ENCODE measurements at places on chromosomes 7 and 10.
A peak's percentile ranks its signal among the peaks of the same experiment; 100 is the strongest.

GRCh38 chr10:110273474-110273873 lies 31.2 kb downstream of the SMNDC1 start:
- no peak for DNase-seq

DNA sequence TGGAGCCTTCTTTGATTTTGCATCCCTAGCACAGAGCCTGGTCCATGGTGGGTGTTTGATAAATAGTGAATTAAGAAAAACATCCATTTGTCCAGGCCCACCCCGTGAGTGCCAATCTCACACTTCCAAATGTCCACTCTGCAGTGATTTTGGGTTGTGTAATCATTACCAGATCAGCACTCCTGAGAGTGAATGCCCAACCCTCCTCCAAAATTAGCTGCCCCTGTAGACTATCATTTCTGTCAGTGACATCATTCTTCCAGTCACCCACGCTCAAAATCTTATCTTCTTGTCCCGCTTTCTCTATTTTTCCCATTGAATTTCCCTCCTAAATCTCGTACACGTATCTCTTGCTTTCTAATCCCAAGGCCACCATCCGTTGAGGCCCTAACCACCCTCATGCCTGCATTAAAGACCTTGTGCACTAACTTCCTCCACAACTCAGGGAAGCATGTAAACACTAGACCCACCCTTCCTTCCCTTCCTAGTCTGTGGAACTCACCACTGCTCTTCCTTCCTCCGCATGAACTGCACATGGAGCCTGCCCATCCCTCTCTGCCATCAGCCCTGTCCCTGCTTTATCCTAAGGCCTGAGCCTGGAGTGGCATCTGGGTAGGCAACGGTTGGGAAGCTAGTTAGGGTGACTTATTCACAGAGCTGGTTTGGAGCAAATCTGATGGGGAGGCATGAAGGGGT lies 32.8 kb downstream of the PIK3AP1 start:
- DNase-seq, result no peak

- no peak for DNase-seq
Measured at GRCh38 chr10:45319702-45320101, 4.3 kb upstream of the OR13A1 start.

DNA sequence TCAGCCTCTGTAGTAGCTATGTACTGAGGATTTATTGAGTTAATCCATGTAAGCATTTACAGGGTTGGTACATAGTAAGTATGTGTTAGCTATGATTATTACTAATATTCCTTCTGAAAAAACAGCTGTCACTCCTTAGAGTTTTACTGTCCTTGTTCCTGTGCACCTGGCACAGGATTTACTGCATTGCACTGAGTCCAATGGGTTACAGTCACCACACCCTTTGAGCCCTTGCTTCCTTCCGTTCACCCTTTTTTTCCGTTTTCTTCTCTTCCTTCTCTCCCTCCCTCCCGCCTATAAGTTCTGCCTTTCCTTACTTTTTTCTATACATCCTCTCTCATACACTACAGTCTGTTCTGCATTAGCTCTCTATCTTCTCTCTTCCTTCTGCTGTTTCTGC lies 12.5 kb upstream of the CDK6 start:
- DNase-seq, result no peak

DNA sequence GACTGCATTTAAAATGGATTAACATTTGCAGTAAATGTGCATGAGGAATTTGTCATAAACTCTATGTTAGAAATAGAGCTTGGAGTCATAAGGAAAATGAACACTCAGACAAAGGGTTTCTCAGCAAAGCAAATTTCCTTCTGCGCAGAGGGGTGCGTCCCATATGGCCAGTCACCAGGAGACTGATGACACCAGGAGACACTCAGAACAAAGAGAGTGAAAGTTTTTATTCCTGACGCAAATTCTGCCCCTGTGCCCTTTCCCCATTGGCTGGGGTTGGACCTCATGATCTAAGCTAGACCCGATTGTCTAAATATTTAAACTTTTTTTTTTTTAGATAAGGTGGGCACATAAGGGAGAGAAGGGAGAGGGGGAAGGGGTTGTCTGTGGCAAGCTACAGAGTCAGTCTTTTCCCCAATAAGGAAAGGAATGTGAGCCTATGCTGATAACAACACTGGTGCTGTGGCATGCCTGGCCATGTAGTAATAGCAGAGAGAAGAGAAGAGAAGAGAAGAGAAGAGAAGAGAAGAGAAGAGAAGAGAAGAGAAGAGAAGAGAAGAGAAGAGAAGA lies 202.0 kb downstream of the POM121L12 start:
- DNase-seq, result no peak

- DNase-seq, result no peak
Measured at GRCh38 chr7:133859871-133860450, 267.2 kb upstream of the LRGUK start.

DNA sequence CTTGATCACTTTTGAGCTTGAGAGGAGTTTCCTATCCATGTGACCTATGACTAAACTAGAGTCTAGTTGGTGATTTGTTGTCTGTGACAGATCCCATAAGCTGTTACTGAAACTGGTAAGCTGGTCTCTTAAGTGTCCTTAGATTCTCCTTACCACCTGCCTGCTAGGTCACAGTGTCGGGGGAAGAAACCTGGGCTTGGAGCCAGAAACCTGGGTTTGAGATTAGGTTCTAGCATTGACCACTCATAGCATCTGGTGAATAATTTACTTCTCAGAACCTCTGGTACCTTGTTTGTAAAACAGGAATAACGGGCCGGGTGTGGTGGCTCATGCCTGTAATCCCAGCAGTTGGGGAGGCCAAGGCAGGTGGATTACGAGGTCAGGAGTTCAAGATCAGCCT lies 21.8 kb upstream of the ITPRID1 start:
- no peak for DNase-seq

- DNase-seq, result no peak
Measured at GRCh38 chr10:33252324-33252723, 82.1 kb downstream of the NRP1 start.

DNA sequence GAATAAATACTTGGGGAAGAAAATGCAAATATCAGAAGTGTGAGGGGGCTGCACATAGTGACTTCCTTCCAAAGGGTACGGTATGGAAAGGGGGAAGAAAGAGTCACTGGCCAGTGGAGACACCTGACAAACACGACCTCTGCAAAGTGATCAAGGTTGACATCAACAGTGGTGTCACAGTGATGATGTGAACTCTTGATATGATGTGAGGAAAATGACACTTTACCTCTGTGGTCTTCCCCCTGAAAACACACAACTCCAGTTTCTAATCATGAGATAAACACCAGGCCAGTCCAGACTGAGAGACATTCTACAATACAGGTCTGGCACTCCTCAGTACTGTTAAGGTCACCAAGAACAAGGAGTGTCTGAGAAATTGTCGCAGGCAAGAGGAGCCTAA lies 169.7 kb downstream of the BUB3 start:
- DNase-seq, result no peak

GRCh38 chr7:75880242-75880641 lies 1.4 kb downstream of the RHBDD2 start:
- DNase-seq, result no peak

- DNase-seq, result no peak
Measured at GRCh38 chr10:66642217-66642616, 283.6 kb upstream of the LRRTM3 start.

GRCh38 chr7:36291387-36292316 lies 98.0 kb upstream of the ANLN start:
- peak; percentile 85 for DNase-seq

- no peak for DNase-seq
Measured at GRCh38 chr7:105650382-105650970, 69.2 kb upstream of the EFCAB10 start.

DNA sequence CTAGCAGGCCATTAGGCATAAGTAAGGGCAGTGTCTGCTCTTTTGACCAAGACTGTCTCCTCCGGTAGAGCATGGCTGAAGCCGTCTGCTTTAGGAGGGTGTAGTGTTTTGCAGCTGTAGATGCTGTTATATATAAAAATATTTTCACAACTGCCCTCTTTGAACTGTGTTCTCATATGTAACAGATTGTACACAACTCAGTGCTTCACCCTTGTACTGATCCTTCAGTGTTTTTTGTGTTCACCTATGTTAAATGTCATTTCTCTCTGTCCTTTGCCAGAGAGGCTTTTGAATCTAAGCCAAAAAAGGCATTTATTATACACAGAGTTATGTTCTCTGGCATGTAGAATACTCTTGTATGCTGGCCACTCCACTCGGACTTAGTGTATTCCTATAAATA lies 135.5 kb downstream of the BICC1 start:
- no peak for DNase-seq

DNA sequence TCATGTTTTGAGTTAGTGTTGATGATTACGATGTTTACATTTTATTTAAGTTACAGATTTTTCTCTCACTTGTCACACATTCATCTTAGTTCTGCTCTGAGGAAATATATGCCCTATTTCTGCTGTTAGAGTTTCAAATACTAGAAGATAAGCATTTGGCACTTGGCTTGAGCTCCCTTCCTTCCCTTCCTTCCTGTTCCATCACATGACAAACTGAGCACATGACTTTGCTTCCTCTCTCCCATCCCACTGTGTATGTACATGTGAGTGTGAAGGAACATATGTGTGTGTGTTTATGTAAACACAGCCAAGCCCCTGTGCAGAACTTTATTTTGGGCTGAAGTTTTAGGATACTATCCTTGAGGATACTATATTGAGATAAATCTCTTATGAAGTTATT lies 795.9 kb upstream of the IGFBP3 start:
- no peak for DNase-seq

DNA sequence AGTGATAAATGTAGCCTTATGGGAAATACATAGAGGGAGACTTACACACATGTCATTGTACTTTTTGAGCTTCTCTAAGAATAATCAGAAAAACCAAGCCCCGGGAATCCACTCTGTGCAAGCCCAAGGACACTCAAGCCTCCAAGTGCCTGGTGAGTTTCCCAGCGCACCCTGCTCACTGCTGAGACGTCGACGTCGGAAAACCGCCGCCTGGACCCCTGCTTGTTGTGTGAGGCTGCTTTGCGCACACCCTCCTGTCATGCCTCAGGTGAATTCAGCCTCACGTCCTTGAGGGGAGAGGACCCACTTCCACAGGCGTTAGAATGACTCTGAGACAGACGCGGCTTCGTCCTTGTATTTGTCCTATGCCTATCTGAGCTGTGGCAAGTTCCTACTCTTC lies 368.4 kb upstream of the AKR1E2 start:
- no peak for DNase-seq

DNA sequence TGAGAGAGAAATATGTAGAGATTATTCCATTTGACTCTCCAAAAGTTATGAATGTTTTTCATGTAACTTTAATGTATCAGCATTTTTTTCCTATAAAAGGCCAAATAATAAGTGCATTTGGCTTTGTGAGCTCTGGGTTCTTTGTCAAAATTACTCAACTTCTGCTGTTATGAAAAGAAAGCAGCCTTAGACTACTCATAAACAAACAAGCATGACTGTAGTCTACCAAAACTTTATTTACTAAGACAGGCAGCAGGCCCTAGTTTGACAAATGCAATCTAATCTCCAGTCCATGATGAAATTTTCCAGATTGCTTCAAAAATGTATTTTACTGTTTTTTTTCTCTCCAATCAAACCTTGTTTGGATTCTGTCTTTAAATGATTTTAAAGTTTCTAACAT lies 46.3 kb downstream of the MRPL32 start:
- no peak for DNase-seq

DNA sequence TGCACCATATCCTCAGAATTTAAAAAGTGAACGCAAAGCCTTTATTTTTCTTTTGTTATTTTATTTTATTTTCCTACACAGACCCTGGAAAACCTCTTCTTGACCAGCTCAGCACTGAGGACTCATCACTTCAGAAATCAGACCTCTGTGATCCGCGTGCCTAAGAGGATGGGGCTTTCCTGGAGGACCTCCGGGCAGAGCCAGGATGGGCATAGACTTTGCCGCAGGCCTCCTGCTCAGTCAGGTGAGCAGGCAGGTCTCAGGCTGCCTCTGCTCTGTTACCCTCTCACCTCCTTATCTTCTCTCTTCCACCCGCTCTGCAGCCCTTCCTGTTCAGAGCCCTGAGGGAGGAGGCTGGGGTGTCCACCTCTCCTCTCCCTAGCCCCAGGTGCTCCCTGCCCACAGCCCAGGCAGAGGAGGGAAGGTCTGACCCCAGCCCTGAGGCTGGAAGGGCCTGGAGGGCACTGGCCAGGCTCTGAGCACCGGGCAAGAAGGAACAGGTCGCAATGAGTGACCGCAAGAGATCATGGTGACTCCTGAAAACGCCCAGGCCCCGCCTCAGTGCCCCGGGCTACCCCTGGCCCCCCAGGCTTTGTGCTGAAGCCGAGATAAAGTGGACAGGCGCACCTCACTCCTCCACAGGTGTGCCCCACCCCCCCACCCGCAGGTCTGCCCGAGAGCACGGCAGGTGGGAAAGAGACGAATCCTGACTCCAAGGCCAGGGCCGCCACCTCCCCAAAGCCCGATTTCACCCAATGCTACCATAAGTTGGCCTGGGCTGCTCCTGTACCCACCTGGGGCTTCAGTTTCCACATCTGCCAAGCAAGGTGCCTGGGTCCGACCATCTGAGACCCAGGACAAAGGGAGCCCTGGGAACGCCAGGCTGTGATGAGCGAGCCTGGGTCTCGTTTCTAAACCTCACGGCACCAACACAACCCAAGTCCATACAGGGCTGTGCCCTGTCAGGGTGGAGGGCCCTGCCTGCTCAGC lies 2.8 kb downstream of the CALML5 start:
- DNase-seq, result no peak

DNA sequence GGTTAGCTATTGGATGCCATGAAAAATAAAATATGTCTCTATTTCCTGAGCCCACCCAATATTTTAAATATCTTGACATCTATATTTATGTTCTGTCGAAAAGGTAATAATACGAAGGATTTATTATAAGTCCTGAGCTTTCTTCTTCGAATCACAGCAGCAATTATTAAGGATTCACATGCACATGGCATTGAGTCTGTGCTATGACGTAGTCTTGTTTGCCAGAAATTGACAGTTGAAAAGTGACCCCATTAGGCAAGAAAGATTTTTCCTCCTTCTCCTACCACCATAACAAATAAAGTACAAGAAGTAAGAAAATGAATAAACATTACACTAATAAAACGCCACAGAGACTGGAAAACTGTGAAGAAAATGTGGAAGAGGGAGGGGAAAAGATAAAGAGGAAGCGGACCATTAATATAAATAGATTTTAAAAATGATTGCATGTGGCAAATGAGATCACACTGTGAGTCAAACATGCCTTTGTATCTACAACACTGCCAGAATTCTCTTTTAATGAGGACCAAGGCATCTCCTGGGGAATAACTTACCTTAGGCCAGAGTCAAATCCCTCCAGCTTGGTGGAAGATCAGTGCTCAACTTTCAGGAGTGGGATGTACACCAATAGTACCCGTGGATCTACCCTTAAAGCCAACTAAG lies 21.6 kb downstream of the FZD1 start:
- DNase-seq, result no peak

DNA sequence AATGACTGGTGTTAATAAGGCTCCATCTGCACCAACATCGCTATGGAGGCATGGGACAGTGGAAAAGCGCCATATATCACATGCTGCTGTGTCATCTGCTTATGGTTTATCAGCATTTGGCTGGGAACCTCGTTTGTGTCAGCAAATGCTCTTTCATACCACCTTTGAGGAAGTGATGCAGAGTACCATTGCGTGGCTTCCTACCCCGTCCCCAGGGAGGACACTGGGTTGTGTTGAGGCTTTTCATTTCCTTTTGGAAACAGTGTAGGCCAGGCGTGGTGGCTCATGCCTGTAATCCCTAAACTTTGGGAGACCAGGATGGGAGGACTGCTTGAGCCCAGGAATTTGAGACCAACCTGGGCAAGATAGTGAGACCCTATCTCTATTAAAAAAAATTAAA lies 6.8 kb downstream of the TACR2 start:
- no peak for DNase-seq

GRCh38 chr7:2980401-2981102 lies 63.1 kb downstream of the CARD11 start:
- no peak for DNase-seq

Data from neural crest cell (in vitro differentiated cells).